Regular cardiac myocyte (primary cell): ENCODE measurements at places on chromosomes 1 and 21. TPM values are rescaled to one million over a fixed set of nuclear protein-coding genes. Genes with fewer than 3 reads are reported as not detected.

Gene PADI2
- 0.19 and 0.56 TPM in 2 replicates for total RNA-seq

Gene GNG4
- under 0.01 and 0.19 TPM in 2 replicates for total RNA-seq

Gene INTS3
- 26.5 and 29.7 TPM in 2 replicates for total RNA-seq

Gene KCNN3
- under 0.01 and 0.28 TPM in 2 replicates for total RNA-seq

Gene PAQR6
- total RNA-seq = 0.19 and 0.28 TPM in 2 replicates

Gene PLA2G2C
- total RNA-seq = not detected in 2 replicates

Gene UBASH3A
- total RNA-seq = not detected in 2 replicates

Gene SPEN
- total RNA-seq = 16.9 and 17.8 TPM in 2 replicates

Gene BROX
- 51.0 and 59.4 TPM in 2 replicates for total RNA-seq

Gene MATN1
- 0.28 TPM in 1 of 2 replicates, not detected in the other for total RNA-seq

Gene TTC39A
- total RNA-seq = 0.85 and 1.5 TPM in 2 replicates

Gene RGS8
- 0.28 TPM in 1 of 2 replicates, not detected in the other for total RNA-seq
